ENCODE measurements at places on chromosomes 1 and 21.

DNA sequence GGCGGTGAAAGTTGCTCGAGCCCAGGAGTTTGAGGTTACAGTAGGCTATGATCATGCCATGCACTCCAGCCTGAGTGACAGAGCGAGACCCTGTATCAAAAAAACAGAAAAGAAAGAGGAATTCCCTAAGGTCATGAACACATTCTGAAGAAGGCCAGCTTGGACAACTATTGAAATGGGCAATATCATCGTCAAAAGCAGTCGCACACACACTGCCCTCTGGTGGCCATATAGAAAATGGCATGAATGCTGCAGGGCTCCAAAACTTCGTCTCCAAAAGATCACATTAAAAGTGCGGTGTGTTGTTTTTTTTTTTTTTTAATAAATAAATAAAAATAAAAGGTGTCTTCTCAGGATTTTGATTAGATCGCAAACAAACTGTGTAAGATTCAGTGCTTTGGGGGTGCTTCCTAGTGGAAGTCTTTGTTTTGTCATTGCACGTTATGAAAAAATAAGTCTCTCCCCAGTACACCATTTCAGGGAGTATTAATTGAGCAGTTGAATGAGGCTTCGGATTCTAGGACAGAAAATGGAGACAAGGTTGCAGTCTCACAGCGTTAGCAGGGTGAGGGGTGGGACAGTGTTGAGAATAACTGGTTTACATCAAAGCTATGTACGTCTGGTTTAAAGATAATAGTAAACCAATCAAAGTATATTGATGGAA, 87.5 kb upstream of the FMN2 start:
- DNase-seq = peak; percentile 16

GRCh38 chr1:212228591-212229119, 56.6 kb upstream of the PPP2R5A start:
- no peak for DNase-seq

DNA sequence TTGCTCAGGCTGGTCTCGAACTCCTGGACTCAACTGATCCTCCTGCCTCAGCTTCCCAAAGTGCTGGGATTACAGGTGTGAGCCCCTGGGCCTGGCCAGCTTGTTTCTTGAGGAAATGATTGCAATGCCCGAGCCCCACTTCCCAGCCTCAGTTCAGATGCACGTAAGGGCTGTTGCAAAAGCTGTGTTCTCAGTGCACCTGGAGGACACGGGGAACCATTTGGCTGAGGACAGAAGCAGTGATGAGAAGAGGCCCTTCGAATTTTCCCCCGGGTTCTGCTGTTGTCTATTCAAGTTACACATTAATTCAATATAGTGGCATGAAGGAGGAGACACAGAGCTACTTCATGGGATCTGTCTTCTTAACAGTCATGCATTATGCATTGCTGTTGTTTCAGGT, 78.8 kb upstream of the WDR26 start:
- no peak for DNase-seq

DNA sequence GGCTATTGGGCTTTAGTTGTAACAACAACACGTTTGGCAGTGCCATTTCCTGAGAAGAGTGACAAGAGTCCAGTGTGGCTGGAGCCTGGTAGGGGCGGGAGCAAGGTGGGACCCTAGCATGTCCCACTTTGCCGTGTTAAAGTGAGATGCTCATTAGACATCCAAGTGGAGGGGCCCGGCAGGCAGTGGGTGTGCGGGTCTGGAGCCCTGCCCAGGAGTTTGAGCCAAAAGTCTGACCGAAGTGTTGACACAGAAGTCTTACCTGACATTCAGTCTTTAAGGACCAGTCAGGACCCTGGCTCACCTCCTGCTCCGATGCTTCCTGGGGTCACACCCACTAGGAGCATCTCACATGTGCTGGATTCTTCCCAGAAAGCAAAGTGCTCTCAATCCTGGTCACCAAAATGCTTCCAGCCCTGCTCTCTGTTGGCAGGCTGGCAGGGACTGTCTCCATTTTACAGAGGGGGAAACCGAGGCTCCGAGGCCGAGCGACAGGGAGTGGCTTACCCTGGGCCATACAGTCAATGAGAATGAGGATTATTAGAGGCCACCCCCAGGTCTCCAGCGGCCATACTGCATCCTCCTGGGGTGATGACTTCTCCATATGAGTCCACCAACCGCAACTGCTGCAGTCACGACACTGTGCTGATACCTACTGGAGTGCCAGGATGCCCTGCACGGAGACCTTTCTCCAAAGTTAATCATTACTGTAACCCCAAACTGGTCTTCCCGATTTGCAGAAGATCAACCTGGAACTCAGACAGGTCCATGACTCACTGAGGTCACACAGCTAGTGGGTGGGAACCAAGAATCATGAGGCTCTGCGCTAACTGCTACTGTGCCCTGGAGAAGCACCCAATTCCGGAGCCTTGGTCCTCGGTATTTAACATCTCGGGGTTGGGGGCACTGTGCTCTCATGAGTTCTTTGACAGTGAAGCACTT, 112.7 kb downstream of the PRDM2 start:
- DNase-seq = no peak

- peak; percentile 59 for DNase-seq
These were observed 2.3 kb downstream of the SPEN start for GRCh38 chr1:15849775-15850324.

DNA sequence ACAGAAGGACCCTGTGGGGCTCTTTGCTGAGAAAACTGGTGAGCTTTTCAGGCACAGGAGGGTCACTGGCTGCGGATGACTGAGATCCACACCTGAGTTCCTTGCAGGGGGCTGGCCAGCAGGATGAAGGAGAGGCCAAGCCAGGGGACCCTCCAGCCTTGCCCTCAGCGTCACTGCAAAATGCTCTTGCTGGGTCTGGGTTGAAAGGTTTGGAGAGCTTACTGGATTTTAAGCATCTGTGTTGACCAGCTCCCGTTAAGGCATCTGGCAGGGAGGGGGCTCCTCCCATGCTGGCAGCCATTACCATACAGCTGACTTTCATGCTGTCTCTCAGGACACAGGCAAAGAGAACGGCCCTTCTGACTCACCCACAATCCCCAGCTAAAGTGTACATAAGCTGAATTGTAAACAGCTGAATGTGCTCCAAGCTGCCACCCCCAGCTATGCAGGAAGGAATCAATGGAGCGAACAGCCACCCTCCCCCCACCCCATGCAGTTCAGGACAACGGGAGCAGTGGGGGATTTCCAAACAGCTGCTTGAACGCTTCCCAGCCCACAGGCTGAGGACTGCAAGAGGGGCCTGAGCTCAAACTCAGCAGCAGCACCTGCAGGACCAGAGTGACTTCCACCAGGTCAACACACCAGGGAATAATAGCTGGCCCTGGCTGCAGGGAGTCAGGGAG, 21.3 kb upstream of the A3GALT2 start:
- no peak for DNase-seq

DNA sequence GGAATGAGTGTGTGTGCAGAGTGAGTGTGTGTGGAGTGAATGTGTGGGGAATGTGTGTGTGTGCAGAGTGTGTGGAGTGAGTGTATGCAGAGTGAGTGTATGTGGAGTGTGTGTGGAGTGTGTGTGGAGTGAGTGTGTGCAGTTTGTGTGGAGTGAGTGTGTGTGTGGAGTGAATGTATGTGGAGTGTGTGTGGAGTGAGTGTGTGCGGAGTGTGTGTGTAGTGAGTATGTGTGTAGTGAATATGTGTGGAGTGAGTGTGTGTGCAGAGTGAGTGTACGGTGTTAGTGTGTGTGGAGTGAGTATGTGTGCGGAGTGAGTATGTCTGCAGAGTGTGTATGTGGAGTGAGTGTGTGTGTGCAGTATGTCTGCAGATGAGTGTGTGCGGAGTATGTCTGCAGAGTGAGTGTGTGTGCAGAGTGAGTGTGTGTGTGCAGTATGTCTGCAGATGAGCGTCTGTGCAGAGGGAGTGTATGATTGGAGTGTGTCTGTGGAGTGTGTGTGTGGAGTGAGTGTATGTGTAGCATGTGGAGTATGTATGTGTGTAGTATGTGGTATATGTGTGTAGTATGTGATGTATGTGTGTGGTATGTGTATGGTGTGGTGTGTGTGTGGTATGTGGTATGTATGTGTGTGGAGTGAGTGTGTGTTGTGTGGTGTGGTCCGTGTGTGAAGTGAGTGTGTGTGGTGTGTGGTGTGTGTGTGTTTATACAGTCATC, 59.7 kb upstream of the CLDN14 start:
- no peak for DNase-seq
